ENCODE measurements at places on chromosomes 3 and 15.

- ATAC-seq, result no peak
These were observed 49.5 kb upstream of the FILIP1L start for GRCh38 chr3:100163787-100164186.

DNA sequence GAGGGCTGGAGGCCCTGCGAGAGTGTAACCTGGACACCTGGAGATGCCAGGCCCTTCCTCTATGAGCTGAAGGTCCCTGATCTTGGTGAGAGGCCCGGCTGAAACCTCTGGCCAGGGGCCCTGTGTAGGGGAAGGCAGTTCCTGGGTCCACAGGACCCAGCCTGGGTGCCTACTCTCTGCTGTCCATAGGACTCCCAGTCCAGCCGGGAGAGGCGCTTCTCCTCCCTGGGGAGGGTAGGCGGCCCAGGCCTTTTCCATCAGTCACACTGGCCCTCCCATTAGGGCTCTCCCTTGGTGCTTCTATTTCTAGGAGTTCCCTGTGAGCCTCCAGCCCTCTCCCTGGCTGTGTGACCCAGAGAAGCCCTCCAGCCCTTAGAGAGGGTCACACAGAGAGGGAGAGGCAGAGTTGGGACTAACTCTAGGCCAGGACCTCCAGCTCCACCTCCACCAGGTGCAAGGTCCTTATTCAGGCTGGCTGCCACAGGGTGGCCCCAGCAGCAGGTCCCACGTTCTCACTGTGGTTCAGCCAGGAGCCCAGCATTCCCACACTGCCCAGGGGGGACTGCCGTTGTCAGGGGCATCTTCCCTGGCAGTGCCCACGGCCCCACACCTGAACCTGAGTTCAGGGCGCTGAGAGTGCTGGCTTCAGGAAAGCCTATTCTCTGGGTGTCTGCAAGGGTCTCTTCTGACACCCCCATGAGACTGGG lies 146.8 kb downstream of the SMAD6 start:
- no peak for ATAC-seq

DNA sequence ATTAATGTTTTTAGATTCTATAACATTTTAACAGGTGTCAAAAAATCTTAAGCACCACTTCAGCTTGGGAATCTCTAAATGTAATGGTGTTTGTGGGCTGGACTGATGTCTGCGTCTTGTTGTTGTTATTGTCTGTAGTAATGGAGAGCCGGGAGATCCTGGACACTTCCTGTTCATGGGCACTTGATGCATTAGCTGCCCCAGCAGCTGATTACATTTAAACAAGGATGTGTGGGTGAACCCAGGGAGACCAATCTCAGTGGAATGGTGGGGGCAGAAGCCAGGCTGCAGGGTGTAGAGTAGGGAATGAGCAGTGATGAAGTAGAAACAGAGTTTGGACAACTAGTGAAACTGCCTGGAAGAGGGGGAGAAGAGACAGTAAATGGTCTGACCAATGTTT lies 7.8 kb downstream of the CCR5AS start:
- no peak for ATAC-seq

GRCh38 chr15:39704689-39705088 lies 78.0 kb downstream of the FSIP1 start:
- no peak for ATAC-seq

GRCh38 chr3:136974670-136975069 lies 16.9 kb downstream of the IL20RB start:
- ATAC-seq, result no peak

- ATAC-seq, result no peak
These were observed 33.2 kb downstream of the SIDT1 start for GRCh38 chr3:113565555-113565954.

- no peak for ATAC-seq
These were observed 55.3 kb upstream of the VILL start for GRCh38 chr3:37935290-37935668.

DNA sequence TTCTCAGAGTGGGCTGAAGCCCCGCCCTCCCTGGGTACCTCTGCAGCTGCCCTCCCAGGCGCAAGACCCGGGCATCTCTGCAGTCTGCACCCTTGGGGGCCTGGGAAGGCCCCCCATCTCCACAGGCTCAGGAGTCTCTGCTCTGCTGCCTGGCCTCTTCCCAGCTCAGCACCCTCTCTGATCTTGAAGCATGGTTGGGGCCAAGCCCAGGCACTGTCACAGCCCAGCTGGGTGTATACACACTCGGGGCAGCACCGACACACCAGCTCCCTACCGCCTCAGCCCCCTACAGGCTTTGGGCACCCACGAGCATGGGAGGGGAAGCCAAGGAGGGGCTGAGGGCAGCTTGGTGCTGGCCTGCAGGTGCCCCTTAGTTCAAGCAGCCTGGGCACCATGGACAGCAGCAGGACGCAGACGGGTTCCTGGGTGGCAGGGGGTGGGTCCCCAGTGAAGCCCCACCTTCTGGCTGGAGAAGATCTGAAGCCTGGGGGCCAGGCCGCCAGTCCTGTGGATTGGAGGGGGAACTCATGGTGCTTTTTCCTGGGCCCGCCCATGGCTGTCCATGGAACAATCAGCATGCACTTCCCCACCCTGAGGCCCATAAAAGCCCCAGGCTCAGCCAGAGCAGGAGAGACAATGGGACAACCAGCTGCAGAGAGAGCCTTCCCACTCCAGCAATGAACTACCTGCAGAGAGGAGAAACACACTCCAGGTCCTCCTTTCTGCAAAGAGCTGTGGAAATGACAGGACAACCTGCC lies 170.6 kb downstream of the TJP1 start:
- no peak for ATAC-seq

DNA sequence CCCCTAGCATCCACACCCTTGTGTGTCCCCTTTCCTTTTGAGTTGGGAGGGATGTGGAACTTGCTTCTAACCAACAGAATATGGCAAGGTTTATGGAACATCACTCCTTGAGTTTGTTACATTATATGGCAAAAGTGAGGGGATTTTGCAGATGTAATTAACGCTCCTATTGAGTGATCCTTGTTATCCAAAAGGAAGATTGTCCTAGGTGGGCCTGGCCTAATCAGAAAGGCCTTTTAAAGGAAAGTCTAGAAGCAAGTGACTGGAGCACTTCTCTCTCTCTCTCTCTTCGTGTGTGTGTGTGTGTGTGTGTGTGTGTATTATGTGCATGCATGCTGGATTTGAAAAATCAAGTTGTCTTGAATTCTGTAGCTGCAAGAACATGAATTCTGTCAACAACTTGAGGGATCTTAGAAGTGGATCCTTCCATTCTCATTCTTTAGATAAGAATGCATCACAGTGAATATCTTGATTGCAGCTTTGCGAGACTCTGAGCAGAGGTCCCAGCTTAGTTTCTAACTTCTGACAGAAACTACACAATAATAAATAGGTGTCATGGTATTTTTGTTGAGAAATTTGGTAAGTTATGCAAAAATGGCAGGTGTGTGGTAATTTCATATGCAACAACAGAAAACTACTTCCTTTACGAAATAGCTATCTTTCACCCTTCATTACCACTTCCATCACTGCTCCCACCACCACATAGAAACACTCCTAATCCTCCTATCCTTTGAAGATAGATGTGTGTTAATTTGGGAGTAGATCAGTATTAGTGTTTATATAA lies 360.9 kb upstream of the CBLB start:
- ATAC-seq, result no peak

DNA sequence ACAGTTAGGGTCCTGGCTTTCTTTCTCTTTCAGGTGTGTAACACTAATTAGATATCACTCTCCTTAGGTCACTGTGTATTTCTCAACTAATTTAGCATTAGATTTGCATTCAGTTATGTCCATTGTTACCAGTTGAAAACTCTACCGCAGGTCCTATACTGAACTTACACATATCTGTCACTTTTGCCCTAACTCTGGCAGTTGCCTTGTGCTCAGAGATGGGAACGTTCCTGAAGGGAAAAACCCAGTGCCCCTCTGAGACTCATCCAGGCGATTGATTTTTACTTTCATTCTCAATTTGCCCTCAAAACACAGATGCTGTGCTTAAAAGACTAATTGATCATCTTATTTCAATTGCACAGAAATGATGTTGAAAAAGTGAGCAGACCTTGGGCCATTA lies 249.1 kb downstream of the ALCAM start:
- no peak for ATAC-seq

GRCh38 chr15:101306341-101307047 lies 11.4 kb upstream of the SNRPA1 start:
- no peak for ATAC-seq

GRCh38 chr3:62570888-62571287 lies 197.5 kb upstream of the FEZF2 start:
- ATAC-seq, result no peak

DNA sequence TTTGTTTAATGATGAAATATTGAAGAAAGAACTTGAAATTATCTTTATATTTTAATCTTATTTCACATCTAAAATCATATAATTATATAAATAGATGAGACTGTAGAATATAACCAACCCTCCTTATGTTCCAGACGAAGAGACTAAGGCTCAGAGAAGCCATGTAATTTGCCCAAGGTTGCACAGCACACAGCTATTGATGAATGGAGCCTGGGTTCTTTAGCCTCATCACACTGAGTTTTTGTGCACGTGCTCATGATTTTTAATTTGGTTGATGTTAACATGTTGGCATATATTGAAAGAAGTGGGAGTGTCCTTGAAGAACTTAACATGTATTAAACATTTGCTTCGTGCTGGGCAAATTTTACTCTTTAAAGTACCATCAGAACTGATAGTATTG lies 151.6 kb downstream of the FNDC3B start:
- ATAC-seq, result no peak

- peak; percentile 54 for ATAC-seq
These were observed 643 bp upstream of the RNU5B-1 start for GRCh38 chr15:65303687-65304380.

DNA sequence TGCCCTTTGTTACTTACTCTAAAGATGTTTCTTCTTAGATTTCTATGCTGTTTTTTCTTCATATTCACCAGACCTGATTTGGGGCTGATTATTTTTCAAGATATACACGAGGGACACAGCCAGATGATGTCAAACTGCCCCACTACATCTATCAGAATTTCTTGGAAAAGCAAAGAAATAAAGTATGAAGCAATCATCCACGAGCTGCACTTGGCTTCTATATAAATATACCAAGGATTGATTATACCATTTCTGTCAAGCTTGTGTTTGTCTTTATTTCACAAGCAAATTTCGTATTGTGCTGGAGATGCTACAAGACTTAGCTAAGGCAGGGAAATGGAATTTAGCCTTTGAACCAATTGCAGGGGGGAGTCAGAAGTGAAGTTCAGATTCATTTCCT lies 715.1 kb upstream of the NR2F2 start:
- no peak for ATAC-seq

DNA sequence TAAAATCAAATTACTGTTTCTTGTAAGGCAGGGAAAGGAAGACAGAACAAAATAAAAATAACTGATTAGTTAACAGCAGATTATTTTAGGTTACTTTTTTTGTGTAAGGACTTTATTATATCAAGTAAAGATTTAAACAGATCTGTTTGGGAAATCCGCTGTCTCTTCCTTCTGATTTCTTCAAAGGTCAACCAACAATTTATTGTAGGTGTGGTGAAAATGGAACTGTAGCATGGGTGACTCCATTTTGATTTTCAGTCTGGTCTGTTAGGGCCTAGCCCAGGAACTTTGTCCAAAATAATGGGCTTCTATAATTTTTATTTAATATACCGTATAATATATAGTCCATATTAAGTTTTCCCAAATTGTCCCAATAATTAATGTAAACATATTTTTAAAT lies 13.5 kb upstream of the IDH2 start:
- ATAC-seq, result no peak

DNA sequence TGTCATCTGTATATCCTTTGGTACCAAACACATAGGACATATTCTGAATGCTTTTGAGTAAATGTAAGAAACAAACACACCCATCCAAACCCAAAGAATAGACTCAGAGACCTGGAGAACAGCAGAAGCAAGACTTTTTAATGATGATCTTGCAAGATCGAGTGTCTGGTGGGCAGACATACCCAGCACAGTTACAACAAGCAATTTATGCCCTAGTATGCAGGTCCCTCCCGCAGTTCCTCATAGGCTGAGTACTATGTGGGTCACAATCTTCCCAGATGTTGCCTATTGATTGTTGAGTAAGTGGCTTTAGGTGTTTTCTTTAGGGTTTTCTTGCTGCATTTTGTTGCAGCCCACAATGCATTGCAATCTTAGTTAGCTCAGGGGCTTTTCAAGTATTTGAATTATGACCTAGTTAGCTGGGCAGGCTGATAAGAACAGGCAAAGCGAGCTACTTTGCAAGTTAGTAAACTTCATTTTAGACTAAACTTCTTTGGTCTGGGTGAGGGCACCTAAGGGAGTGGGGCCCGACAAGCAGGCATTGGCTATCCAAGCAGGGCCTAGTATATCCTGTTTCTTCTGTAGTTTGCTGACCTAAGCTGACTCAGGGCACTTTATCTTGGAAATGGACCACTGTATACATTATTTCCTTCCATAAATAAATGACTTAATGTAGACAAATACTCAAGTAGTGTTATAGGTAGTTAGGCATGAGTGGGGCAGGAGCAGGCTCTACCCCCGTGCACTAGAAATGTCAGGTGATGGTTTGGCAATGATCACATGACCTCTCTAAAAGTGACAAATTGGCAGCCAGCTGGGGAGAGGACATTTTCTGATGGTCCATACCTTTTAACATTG lies 87.3 kb upstream of the LIPC start:
- no peak for ATAC-seq

Measured in esophagus mucosa (tissue), 1 donor.